ENCODE measurements at places on chromosomes 16 and 17.
A peak's percentile ranks its signal among the peaks of the same experiment; 100 is the strongest.

DNA sequence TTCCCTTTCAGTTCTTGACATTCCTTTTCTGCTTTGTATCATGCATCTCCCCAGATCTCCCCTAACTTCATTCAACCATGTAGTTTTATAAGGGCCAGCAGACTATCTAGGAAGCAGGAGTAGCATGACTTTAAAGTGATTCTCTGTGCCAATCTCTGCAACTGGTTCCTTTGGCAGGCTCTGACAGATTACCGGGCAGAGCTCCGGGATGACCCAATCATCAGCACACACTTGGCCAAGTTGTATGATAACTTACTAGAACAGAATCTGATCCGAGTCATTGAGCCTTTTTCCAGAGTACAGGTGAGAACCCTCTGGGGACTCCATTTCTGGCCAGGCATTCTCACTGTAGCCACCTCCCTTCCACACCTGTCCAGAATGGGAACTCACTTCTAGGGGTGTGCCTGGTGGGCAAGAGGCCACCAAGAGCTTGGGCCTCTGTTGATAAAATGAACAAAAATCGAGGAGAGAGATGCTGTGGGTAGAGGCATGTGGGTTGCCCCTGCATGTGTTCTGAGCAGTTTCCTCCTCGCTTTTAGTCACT lies 7.6 kb upstream of the CDK5R1 start:
- DNase-seq: no peak

GRCh38 chr16:48609652-48610029 lies 339 bp downstream of the N4BP1 start:
- DNase-seq: peak; percentile 71

DNA sequence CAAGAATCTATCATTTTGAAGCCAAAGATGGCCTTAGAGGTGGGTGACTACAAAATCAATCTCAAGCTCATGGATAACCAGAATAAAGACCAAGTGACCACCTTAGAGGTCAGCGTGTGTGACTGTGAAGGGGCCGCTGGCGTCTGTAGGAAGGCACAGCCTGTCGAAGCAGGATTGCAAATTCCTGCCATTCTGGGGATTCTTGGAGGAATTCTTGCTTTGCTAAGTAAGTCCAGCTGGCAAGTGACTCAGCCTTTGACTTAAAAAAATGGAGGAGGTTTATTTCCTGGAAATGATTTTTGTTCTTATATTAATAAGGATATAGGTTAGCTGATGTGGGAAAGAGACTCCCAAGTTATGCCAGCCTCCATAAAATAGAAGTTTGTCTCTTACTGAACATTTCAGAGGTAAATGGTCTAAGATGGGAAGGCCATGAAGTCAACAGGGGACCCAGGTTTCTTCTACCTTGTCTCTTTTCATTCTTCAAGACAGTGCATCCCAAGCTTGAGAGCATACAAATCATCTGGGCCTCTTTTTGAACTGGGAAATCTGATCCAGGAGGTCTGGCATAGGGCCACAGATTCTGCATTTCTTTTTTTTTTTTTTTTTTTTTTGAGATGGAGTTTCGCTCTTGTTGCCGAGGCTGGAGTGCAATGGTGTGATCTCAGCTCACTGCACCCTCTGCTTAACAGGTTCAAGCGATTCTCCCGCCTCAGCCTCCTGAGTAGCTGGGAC lies 19.8 kb upstream of the TANGO6 start:
- no peak for DNase-seq

DNA sequence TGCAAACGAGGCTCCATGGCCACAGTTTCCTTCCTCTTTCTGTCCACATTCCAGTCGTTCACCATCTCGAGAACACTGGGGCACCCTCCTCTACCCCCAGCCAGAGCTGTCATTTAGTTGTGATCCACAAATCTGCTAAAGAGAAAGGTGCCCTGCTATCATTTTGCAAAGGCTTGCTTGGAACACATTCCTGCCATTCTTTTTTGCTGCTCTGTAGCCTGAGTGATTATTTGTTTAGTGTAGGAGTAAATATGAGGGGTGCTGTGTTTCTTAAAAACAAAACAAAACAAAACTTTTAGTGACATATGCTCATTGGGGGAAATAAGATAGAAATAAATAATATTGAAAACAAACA lies 166.7 kb downstream of the PRKCA start:
- no peak for DNase-seq

DNA sequence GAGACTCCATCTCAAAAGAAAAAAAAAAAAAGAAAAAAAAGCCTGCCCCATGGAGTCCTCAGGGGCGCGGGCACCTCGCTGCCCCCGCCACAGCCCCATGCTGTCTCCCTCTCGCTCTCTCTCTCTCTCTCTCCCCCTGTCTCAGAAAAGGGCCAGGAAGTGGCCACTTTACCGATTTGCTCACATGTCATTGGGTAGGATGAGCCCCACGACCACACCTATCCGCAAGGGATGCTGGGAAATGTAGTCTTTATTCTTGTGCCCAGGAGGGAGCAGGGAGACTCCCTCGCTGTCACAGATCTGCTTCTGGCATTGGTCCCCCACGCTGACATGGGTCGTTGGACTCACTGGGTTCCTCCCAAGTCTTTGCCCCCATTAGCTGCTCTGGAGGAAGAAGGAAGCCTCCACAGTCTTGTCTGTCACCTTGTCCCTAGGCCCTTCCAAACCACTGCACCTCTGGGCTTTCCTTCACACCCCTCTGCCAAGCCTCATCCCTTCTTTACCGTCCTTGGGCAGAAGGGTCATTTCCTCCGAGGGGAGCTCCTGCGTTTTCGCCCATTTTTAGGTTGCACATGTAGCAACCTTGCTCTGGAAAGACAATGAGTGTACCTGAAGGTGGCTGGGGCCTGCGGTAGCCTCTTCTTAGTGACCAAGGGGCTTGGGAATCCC lies 6.9 kb upstream of the GJD3 start:
- DNase-seq: peak; percentile 67

- DNase-seq: peak; percentile 30
Measured at GRCh38 chr17:14301279-14302090, 604 bp downstream of the HS3ST3B1 start.

DNA sequence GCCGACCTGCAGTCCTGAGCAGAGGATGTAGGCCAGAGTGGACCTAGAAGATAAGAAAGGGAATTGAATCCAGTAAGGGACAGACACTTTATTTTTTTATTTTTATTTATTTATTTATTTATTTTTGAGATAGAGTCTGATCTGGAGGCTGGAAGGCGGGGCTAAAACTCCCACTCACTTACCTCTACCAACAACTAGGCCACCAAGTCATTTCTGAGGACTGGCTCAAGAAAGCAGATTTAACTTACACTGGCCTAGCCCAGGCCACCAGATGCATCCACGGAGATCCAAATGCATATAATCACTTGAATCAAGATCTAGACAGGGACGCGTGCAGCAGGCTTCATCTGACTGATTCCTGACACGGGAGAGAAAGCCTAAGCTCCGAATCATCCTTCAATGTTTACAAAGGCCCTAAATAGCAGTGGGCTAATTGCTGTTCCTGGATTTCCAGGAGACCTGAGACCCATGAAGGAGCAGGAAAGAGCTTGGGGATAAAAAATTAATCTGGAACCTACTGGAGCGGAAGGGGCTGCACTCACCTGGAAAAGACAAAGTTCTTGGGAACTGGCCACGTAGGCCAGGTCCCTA lies 1.1 kb upstream of the ALOX12 start:
- peak; percentile 47 for DNase-seq

DNA sequence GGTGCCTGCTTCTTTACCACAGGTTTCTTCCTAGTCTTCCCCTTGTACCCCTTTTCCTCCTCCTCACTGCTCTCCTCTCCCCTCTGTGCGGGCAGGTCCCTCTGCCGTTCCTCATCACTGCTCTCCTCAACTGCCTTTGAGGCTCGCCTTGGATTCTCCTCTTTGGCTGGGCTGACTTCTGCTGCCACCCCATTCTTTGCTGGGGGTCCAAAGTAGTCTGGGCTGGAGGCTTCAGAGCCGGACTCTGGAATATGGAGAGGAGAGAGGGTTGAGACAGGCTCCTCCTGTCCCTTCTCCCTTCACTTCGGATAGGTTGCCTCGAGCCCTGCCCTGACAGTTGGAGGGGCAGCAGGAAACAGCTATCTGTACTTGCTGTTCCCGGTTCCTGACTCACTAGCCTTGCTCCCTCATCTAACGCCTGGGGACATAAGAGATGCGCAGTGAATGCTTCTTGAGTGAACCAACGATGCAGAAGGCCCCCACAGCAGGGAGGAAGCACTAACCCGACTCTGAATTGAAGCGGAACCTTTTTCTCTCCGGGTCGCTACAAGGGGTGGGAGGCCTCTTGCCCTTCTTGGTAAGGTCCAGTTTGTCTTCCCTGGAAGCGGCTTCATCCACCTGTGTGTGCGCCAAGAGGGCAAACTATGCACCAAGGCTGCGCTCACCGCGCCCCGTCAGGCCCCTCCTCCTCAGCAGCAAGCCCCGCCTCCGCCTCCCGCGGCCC lies 655 bp downstream of the HIRIP3 start:
- peak; percentile 72 for DNase-seq

DNA sequence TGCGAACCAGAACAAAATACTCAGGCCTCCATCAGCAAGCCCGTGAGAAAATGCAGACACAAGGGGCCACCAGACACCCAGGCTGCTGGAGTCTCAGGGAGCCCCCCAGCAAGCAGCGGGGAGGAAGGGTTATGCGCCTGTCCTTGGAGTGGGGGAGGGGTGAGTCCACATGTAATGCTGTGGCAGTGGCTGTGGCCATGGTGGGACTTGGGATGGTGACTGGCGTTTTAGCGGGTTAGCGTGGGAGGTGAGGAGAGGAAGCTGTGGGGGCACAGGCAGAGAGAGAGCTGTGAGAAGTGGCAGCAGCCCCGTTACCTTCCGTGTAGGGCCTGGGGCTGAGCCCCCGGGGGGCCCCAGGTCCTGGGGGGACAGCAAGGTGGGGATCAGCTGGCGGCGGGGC lies 58.3 kb downstream of the SRCIN1 start:
- DNase-seq: no peak

GRCh38 chr17:73616120-73616872 lies 27.9 kb downstream of the SDK2 start:
- DNase-seq: no peak

GRCh38 chr16:25219070-25219737 lies 2.5 kb downstream of the AQP8 start:
- no peak for DNase-seq

- peak; percentile 82 for DNase-seq
Measured at GRCh38 chr16:50683689-50684374, 2.7 kb upstream of the SNX20 start.

DNA sequence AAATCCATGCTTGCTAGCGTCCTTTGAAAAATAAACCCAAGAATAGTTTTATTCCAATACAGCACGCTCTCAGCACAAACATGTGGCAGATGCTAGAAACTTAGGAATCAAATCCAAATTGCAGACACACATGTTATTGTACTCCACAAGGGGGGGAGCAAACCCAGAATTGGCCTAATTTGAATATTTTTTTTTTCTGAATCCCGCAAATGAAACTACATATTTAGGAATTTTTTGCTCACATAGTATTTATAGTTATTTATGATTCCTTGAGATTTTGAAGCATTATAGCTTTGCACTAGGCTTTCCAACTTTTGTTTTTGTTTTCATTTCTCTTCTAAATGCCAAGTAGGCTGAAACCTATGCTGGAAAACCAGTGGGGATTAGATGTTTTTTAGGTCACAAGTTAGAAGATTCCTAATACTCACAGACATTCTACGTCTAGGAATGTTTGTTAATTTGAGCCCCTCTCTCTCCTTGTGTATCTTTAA lies 59.3 kb upstream of the CDH11 start:
- DNase-seq: no peak

DNA sequence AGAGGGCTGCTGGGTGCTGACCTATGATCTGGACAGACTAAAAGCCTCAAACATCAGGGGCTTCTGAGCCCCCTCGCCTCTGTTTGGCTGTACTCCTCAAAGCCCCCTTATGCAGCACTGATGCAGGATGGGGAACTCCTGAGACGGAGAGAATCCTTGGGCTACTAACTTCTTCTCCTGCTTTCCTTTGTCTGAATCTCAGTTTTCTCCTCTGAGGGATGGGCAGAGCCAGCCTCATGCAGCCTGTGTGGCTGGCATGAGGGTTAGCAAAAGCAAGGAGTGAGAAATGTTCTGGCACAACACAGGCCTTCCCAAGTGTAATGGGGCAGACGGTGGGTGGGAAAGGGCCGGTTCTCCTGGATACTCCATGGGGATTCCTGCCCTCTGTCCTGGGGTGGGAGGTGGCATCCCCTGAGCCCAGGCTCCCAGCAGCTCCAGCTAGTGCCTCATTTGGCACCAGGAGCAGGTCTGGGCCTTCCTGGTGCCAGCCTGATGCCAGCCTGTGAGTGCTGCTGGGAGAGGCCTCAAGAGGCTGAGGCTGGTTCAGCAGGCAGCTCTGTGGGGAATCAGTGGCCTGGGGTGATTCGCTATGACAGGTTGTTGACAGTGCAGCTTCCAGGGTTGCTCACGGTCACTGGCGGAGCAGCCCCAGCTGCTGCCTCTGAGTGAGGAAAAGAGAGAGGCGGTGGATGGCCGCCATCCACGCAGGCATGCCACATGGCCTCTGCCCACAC lies 4.0 kb upstream of the BRD7 start:
- DNase-seq: no peak

GRCh38 chr17:74009056-74009625 lies 194.3 kb upstream of the RPL38 start:
- no peak for DNase-seq

DNA sequence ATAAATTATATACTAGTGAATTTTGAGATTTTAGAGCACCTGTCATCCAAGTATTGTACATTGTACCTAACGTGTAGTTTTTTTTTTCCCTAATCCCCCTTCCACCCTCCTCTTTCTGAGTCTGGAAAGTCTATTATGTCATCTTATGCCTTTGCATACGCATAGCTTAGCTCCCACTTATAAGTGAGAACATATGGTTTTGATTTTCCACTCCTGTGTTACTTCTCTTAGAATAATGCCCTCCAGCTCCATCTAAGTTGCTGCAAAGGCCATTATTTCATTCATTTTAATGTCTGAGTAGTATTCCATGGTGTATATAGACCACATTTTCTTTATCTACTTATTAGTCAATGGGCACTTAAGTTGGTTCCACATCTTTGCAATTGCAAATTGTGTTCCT lies 177.0 kb upstream of the C16orf82 start:
- DNase-seq: no peak

DNA sequence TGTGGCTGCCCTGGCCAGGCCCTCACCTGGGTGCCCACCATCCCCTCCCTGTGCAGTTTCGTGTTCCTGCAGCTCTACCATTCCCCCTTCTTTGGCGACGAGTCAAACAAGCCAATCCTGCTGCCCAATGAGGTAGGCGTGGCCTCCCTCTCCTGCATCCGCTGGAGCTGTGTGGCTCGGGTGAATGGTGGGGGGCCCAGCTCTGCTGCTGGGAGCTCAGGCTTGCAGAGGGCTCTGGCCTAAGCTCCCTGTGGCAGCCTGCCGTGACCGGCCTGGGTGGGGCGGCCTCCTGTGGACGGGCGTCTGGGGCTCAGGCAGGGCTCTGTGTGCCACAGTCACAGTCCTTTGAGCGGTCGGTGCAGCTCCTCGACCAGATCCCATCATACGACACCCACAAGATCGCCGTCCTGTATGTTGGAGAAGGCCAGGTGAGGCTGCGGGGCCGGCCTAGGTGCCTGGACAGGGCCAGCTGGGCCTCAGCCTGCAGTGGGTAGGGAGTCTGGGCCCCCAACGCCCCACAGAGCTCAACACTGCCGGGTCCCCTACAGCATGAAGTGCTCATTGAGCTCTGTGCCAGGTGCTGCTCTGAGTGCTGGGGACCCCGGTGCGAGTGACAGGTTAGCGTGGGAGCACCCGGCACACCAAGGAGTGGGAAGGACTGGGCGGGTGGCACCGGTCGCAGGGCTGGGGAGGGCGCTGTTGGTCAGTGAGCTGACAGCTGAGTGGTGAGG lies 37.3 kb downstream of the TSC2 start:
- DNase-seq: no peak

All from hematopoietic multipotent progenitor cell treated with erythropoietin and hydrocortisone succinate and interleukin-3 and kit ligand, for 6 days (in vitro differentiated cells).